ENCODE measurements at places on chromosomes 1 and 21. TPM values are rescaled to one million over a fixed set of nuclear protein-coding genes. Genes with fewer than 3 reads are reported as not detected.

Gene STIL
- 6.8 TPM for total RNA-seq

Gene RPTN
- not detected for total RNA-seq

Gene OPTC
- total RNA-seq: not detected

Gene MIER1
- 34.3 TPM for total RNA-seq

Gene GPR37L1
- total RNA-seq: not detected

Gene PYHIN1
- total RNA-seq: not detected

Gene OLIG2
- total RNA-seq: not detected

Gene CCDC27
- not detected for total RNA-seq

Gene USP1
- 46.8 TPM for total RNA-seq

Gene LCE1F
- total RNA-seq: not detected

Gene GBP6
- total RNA-seq: not detected

Gene C1QB
- total RNA-seq: not detected

Gene CASQ1
- total RNA-seq: not detected
